Ascending aorta (tissue), 2 donors: ENCODE measurements at places on chromosomes 2 and 18. TPM values are rescaled to one million over a fixed set of nuclear protein-coding genes. Genes with fewer than 3 reads are reported as not detected.

DNA sequence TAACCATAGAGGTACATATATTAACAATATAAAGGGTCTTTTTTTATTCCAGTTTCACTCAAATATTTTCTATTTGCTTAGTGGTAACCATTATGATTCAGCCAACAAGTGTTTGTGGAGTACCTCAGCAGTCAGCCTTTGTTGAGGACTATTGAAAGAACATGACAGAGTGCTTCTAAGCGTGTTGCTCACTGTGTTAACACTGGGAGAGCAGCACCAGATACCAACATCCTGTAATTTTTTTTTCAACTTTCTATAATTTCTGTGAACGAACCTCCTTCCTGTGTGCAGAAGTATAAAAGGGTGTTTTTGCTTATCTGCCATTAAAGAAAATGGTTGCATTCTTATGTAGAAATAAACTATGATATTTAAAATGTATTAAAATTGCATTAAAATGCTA lies 239.0 kb downstream of the PHLPP1 start:
- no peak for DNase-seq

GRCh38 chr2:111670776-111671175 lies 213.2 kb downstream of the ANAPC1 start:
- DNase-seq = no peak

- DNase-seq = no peak
These were observed 68.2 kb downstream of the ZNF516 start for GRCh38 chr18:76426737-76427305.

DNA sequence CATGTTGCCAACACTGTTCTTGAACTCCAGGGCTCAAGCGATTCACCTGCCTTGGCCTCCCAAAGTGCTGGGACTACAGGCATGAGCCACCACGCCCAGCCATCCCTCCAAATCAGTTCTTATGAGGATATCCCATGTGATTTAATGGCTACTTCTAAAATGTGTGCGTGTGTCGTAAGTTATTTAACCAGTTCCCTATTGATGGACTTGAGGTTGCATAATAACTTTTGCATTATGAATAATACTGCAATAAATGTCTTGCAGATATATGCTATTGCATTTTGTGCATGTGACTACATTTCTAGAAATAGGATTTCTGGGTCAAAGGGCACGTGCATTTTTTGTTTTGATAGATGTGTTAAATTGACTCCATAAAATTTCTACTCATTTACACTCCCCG lies 19.0 kb downstream of the DIPK1C start:
- DNase-seq = no peak

DNA sequence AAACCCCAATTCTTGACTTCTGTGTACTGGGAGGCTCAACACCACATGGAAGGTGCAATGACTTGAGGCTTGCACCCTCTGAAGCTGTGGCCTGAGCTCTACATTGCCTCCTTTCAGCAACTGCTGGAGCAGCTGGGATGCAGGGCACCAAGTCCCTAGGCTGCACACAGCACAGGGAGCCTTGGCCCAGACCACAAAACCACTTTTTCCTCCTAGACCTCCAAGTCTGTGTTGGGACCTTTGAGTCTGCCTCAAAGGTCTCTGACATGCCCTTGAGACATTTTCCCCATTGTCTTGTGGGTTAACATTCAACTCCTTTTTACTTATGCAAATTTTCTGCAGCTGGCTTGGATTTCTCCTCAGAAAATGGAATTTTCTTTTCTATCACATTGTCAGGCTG lies 62.6 kb upstream of the KCNE4 start:
- DNase-seq = no peak

GRCh38 chr2:121142452-121142851 lies 142.6 kb downstream of the TFCP2L1 start:
- no peak for DNase-seq

DNA sequence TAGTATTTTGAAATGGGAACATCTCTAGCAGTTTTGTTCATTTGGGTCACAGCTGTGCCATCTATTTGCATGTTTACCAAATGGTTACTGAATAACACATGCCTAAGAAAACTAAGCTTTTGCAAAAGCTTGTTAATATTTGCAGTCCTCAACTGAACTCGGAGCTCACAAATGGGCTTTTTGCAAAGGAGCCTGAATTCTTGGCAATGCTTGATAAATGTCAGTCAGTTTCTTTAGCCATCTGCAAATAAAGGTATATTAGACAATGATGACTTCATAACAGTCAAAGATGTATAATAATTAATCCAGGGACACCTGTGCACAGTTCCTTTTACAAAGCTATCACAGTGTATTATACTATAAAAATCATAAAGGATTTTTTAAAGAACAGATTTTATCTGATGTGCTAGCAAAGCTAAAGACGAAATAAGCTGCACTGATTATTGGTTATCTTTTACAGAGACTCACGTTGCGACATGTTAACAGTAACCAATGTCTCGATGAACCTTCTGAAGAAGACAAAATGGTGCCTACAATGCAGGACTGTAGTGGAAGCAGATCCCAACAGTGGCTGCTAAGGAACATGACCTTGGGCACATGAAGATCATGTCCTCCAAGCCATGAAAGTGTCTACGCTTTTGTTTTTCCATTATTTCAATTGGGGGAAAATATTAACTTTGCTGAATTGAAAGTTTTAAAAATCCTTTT lies 248.4 kb upstream of the KCNJ3 start:
- DNase-seq = no peak

DNA sequence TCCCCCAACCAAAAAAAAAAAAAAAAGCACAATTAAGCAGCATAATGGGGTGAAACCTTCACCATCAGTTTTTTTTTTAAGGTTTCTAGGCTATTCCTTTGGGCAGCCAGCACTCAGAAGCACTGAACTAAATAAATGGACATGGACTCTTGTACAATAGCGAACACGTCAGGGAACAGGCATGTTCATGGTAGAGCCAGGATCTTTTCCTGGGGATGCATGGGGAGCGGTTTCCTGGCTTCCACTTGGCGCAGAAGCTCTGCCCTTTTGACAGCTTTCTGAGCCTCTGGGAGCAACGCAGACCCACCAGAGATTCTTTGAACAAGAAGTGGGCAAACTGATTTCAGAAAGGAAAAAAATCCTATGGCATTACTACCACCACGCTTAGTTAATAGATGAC lies 35.0 kb downstream of the ALPK2 start:
- DNase-seq = no peak

DNA sequence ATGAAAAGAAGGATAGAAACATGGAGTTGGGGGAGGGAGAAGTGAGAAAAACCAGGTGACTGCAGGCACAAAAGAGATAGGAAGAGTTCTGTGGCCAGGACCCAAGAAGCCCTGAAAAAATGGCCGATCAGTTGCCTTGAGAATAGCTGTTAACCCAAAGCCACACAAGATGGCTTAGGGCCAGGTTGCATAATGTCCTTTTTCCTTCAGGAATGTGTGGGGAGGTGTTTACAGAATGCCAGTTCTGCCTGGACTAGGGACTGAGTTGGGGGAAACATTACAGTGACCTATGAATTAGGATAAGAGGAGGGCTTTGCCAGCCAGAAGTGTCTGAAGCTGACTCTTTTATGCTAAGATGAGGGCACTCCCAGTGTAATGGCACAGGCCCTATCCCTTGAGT lies 17.1 kb downstream of the FAM110C start:
- no peak for DNase-seq

DNA sequence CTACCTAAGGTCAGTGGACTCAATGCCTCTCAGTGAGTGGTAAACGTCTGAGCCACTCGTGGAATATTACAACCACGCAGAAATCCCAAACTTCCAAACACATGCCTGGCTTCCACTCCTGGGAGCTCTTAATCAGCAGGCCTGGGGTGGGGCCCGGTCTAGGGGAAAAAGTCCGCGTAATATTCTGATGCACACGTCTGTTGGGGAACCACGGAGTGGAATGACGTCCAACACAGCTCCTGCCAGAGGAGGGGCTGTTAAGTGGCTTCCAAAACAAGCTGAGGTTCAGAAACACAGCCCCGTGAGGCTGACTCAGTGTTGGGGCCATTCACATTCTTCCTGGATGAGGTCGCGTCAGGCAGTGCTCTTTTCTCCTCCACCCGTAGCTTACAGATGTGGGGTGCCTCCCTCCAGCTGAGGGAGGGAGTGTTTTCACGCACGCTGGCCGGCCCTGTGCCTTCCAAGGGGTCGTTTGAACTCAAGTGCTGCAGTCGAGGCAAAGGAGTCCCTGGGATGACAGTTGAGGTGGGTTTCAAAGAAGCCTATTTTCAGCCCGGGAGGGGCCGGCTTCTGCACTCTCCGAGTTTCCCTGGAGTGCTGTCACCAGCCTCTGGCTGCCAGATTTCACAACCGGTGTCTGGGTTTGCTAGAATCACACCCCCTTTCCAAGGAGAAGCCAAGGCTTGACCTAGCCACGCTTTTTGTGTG lies 73.1 kb downstream of the ACKR3 start:
- peak; percentile 99 for DNase-seq

The MAL gene
- not detected for total RNA-seq

The CHRNG gene
- not detected for total RNA-seq

The C1GALT1C1L gene
- total RNA-seq = not detected

The COX5B gene
- total RNA-seq = 251 TPM

The AMER3 gene
- not detected for total RNA-seq

The EVX2 gene
- total RNA-seq = not detected

The MAIP1 gene
- total RNA-seq = 11.7 TPM

The FOXI3 gene
- total RNA-seq = not detected

The FAM124B gene
- total RNA-seq = 13.3 TPM

The HOXD12 gene
- total RNA-seq = not detected

The MYCN gene
- total RNA-seq = not detected
